ENCODE measurements at places on chromosomes 6 and 20.

- peak; percentile 63 for DNase-seq
Measured at GRCh38 chr6:107668743-107669474, 155.2 kb downstream of the SCML4 start.

- no peak for DNase-seq
Measured at GRCh38 chr6:20377623-20378265, 23.9 kb upstream of the E2F3 start.

DNA sequence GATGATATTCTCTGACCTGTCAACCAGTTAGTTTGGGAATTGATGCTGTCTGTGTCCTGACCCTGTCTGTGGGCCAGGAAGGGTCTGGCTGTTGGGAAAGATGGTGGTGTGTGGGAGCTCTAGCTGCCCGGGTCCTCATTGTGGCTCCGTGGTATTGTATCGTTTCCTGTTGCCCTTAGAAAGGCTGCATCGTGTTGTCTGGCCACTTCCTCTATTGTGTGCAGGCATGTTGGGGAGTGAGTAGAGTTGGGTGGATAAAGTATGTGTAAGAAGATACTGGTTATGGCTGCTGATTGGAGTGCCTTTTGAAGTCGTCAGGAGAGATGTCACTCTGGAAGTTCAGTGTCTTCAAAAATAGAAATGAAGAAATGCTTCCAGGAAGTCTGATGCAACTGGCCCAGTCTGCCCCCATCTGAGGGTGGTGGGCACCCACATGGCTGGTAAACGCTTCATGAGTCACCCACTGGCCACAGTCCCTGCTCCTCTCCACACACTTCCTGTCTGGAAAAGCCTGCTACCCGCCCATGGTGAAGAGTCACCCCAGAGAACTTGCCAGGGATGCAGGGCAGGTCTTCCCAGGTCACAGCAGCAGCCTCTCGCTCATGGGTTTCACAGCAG lies 27.9 kb downstream of the PPARD start:
- peak; percentile 74 for DNase-seq

- DNase-seq, result no peak
Measured at GRCh38 chr6:21371676-21372171, 221.8 kb upstream of the SOX4 start.

- DNase-seq, result no peak
Measured at GRCh38 chr6:139693735-139694134, 319.3 kb upstream of the CITED2 start.

- no peak for DNase-seq
Measured at GRCh38 chr6:115067690-115068447, 725.0 kb upstream of the HS3ST5 start.

DNA sequence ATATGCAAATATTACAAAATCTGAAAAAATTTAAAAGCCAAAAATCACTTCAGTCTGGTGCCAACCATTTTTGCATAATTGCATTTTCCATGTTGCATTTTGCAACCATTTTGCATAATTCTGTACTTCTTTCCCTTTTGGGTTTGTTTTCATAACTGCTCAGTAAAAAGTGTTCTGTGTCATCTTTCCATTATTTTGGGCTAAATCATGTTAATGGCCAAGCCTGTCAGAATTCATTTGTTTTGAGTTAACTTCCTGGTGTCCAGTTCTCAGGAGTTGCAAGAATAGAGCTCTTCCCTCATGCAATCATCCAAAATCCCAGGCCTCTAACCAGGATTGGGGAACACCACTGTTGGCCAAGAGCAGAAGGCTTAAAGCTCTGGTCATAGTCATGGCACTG lies 133.6 kb downstream of the MTHFD1L start:
- DNase-seq, result no peak

GRCh38 chr20:23623666-23624323 lies 14.0 kb downstream of the CST3 start:
- no peak for DNase-seq

GRCh38 chr6:27866357-27867050 lies 45.7 kb downstream of the OR2B2 start:
- DNase-seq, result peak; percentile 88

GRCh38 chr6:53366128-53366641 lies 17.4 kb upstream of the ELOVL5 start:
- no peak for DNase-seq

- DNase-seq, result peak; percentile 22
Measured at GRCh38 chr6:170124836-170125235, 166.0 kb downstream of the DLL1 start.

DNA sequence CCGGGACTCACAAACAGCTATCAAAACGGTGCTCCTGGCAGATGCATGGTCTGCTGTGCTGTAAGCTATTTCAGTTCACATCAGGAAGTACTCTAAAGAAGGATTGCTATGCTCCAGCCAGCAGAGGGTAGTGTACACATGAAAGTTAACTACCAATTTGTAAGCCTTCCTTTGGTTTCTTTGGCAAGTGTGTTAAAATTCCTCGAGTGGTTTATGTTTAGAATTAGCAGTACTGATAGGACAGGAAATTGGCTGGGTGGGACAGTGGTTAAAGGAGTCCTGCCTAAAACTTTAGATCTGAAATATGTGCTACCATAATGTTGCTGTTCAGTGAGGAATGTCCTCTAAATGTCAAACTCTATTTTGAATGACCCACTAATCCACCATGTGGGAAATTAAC lies 47.4 kb downstream of the TRMT11 start:
- DNase-seq, result no peak

DNA sequence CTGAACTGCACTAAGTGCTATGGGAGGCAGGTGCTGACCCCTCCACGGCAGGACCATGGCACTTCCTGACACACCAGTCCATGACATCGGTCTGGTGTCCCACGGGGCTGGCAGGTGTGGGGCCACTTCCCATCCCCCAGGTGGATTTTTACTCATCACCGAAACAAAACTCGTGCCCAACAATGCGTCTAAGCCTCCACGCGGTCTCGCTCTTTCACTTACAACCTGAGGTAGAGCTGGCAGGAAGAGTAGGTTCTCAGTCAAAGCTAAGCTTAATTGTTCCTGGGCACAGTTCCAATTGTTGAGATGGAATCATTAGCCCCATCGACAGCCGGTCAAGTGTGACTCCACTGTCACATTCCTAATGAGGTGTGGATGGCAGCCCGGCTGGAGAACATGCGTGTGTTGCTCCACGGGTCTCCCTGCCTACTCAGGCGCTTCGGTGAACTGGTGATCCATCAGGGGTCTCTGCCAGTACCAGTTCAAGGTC lies 125.7 kb downstream of the SLC23A2 start:
- DNase-seq, result no peak

- no peak for DNase-seq
Measured at GRCh38 chr20:24199501-24199900, 210.9 kb upstream of the GGTLC1 start.

DNA sequence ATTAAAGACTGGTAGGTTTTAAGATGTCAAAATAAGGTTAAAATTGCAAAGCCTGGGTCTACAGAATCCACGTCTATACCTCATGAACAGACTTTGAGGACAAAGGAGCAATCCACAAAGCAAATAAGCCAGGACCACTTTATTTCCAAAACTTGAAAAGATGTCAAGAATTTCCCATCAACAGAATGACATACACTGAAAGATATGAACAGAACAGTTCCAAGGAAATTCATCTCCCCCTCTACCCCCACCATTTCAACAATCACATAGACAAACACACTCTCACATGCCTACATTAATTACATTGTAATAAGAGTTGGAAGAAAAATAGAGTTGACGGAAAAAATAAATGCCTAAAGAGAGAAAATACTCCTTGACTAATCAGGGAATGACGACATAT lies 45.2 kb upstream of the NHSL1 start:
- DNase-seq, result no peak

GRCh38 chr6:19342616-19343015 lies 494.6 kb upstream of the ID4 start:
- no peak for DNase-seq

DNA sequence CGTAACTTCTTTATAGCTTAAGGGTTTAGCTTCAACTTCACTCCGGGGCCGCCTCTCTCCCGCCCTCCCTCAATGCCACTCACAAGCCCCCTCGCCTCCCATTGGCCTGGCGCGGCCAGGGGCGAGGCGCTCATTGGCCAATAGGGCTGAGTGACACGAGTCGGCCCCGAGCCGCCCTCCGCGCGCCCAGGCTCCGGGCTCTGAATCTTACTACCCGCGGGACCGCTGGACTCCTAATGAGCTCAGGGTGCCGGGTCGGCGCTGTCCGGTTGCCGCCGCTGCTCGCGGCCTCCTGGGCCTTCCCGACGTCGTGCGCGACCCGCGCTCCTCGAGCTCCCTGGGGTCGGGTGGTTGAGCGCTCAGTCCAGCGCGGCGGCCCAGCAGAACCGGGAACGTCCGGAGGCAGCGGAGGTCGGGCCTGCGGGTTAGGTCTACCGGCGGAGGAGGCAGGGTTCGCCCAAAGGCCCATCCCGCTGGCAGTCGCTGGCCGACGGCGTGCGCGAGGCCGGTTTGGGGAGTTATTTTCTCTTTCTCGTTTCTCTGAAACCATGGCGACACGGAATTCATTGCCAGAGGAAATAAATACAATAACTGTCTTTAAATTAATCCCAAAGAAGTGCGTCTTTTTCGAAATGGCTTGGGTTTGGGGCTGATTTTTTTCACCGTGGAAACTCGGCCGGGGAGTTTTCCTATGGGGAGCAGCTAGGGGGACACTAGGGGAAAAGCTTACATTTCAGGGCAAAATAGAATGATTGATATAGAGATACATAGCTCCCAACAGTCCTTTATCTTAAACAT lies at the start of gene SIM1:
TSS of gene SIM1 (minus strand) at position 19 of the 798 bp plus-strand sequence. CDS start 1,453 bp downstream, outside the sequence.
- peak; percentile 58 for DNase-seq
